ENCODE measurements at places on chromosomes 4 and X.

- no peak for DNase-seq
Measured at GRCh38 chrX:56947699-56948098, 47.6 kb downstream of the SPIN3 start.

DNA sequence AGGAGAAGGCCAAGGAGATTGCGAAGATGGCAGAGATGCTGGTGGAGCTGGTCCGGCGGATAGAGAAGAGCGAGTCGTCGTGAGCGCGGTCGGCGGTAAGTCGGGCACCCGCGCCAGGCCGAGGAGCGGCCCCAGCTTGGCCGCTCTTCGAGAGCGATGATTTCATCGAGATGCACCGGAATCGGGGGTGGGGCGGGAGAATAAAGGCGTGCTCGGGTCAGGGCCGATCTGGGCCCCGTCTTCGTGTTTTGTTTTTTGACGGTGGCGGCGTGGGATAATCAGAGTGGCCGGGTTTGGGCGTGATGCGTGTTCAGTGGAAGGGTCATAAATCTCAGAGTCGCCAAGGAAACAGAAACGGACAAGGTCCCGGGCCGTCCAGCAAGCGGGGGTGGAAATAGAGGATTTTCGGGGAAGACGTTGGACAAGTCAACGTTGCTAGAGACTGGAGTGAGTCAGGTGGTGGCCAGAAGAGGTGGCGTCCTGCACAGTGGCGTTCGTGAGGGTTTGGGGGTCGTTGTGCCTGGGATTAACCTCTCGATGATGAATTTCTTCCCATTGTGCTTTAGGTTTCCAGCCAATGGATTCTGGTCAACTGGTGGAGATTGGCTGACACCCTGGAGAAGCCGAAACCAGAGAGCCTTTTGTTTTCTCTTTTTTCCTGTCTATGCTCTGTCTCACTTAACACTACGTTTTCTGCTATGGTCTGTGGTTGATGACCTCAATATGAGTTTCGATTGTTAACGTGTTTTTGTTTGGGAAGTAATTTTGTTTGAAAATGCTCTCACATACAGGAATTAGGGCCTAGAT lies 882 bp downstream of the MRFAP1 start:
- peak; percentile 91 for DNase-seq

- no peak for DNase-seq
Measured at GRCh38 chrX:46666831-46667230, 92.1 kb downstream of the SLC9A7 start.

- no peak for DNase-seq
Measured at GRCh38 chr4:109589119-109589518, 29.1 kb downstream of the MCUB start.

GRCh38 chr4:78131403-78131802 lies 74.3 kb downstream of the FRAS1 start:
- no peak for DNase-seq

GRCh38 chr4:9952415-9952950 lies 68.8 kb downstream of the SLC2A9 start:
- no peak for DNase-seq

DNA sequence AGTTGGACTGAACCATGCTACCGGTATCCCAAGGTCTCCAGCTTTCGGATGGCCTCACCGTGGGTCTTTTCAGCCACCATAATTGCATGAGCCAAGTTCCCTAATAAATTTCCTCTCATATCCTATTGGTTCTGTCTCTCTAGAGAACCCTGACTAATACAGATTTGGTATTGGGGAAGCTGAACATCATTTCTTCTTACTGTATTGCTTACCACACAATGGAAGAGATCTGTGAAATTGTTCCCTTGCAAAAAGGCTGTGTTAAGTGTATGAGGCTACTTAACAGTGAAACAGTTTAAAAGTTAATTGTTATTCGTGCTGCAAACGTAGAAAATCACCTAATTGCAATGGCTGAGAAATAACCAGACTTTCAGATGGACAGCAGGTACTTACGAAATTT lies 34.0 kb downstream of the PLAC8 start:
- no peak for DNase-seq

DNA sequence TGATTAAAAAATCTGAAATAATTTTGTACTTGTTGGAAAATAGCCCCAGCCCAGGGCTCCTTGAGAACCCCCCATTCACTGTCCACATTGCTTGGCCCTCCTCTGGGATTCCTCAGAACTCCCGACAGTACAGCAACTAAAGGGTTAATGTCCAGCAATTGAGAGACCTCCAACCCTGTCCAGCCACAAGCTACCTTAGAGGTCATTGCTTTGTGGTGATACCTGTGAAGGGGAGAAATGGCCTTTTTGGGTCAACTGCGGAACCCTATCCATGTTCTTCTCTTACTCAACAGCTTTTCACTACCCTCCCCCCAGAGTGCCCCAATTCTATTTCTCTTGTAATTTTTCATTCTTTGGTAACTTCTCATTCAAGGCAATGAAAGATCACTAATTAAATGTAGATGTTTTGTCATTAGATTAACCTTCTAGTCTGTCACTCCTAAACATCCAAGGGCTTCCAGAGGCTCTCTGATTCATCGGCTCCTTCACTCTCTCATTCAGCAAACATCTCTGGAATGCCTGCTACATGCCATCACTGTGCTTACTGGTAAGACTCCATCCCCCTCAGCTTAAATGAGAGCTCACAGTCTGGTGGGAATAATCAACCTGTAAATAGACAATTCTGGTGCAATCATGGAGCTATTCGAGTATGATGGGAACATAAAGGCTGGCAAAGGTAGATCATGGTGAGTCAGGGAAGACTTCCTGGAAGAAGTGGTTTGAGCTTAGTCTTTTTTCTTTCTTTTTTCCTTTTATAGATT lies 241.4 kb upstream of the PGRMC2 start:
- no peak for DNase-seq

GRCh38 chrX:109855501-109855900 lies 122.4 kb upstream of the ACSL4 start:
- DNase-seq, result no peak

GRCh38 chr4:7189475-7190277 lies 2.7 kb upstream of the SORCS2 start:
- DNase-seq, result peak; percentile 22

DNA sequence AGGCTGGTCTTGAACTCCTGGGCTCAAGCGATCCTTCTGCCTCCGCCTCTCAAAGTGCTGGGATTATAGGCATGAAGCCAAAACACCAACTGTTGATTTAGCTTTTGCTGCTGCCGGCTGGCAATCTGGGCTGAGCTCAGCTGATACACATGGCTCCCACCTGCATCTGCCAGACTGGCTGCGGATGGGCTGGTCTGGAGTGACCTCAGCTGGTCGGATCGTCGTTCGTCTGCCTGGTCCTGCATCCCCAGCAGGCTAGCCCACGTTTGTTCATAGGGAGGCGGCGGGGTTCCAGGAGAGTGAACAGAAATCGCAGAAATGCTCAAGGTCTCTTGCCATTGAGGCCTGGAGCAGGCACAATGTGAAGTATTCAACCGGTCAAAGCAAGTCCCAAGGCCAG lies 74.4 kb upstream of the DDX3X start:
- peak; percentile 53 for DNase-seq

- DNase-seq, result no peak
Measured at GRCh38 chrX:77740376-77740905, 45.6 kb downstream of the ATRX start.

DNA sequence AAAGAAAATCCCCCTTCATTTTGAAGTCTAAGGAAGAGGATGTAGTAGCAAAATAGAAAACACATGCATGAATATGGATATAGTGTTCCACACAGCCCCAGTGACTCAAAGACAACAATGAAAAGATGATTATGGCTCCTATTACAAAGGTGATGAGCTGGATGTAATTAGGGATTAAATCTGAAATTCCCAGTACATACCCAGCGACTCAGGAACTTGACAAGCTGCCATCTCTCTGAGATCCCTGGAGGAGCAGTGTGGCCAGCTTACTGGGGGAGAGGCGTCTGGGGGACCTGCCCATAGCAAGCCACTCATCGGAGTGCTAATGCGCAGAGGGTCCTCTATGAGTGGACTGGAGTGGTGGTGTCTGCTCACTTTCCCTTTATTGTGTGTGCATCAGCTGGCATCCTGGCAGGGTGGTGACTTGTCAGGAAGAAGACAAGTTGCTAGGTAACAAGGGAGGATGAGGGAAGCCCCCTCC lies 42.7 kb upstream of the MGST2 start:
- DNase-seq, result no peak

DNA sequence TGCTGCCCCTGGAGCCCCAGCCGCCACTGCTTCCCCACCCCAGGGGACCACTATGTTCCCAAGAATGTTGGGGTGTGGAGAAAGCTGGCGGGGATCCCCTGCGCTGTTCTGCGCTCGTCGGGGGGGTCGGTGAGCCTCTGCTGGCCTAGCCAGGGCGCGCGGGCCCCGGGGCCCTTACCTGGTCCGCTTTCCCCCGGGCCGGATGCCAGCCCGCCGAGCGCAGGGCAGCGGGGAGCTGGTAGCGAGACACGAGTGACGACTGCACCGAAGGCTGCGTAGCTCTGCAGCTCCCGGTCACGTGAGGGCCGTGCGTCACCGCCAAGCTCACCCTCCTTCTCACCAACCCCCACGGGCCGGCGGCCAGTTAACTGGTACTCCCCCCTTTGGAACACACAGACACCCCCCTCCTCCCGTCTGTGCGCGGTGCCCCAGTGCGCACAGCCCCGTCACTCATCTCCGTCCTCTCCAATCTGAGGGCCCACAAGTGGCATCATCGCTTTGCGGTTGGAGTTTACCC lies at the start of gene BEX1:
Gene BEX1, minus strand, starts transcription at position 254 of the 517 bp plus-strand sequence. CDS start 897 bp downstream, outside the sequence.
- DNase-seq, result peak; percentile 78

DNA sequence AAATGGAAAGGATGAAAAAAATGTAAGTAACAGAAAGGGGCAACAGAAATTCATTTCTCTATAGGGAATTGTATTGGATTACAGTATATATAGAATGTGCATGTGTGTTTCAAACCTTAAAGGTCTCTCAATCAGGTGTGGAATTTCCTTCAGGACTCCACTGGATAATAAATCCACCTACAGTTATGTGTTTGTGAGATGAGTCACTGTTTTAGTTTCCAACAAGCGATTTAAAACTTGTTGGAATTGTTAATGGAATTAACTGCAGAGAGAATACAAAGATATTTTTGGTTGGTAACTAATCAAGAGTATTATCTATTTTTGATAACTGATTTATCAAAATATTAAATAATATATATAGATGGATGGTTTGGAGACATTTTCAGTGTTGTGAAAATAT lies 32.8 kb downstream of the CEP44 start:
- no peak for DNase-seq

DNA sequence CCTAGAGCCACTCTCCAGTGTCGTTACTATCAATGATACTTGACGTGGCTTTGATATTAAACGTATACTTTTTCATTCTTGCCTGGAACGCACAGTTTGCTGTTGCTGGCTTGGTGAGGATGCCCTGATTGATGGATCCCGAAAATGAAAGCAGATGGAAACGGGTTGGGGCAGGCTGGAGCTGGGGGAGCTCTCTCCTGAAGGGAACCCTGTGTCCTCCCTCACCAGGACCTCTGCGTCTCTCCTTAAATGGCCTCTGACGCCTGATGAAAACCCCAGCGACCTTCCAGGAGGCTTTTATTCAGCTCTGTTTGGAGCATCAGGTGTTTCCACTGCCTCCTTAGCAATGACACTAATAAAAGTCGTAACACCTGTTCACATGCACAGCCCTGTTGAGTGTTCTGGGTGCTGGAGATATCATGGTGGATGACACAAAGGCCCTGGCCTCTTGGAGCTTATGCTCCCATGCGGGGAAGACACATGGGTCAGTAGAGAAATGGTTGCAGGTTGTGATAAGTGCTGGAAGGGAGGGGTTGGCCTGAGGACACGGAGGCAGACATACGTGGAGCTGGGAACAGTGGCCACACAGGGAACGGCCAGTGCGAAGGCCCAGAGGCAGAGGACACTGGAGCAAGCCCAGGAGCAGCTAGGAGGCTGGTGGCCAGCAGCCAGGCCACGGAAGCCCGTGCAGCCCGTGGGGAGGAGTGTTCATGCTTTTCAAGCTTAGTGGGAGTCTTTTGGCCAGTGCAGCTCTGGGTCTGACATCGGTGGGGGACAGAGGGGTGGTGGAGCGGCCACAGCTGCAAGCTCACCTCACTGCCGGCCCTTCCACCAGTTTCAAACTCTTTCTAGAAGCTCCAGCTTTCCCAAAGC lies 7.5 kb downstream of the MSANTD1 start:
- DNase-seq, result peak; percentile 32

DNA sequence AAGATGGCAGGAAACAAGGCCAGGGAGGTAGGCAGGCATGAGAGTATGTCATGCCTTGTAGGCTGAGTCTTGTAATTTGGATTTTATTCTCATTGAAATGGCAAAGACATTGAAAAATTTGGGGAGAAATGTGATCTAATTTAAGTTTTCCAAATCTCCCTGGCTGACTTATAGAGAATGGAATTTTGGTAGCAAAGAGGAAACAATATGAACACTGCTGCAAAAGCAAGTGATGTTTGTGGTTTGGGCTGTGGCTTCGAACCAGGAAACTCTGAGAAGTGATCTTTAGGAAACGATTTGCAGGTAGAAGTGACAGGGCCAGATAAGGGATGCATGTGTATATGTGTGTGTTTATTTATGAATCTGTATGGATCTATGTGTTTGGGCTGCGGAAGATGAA lies 35.6 kb downstream of the ARSJ start:
- no peak for DNase-seq

DNA sequence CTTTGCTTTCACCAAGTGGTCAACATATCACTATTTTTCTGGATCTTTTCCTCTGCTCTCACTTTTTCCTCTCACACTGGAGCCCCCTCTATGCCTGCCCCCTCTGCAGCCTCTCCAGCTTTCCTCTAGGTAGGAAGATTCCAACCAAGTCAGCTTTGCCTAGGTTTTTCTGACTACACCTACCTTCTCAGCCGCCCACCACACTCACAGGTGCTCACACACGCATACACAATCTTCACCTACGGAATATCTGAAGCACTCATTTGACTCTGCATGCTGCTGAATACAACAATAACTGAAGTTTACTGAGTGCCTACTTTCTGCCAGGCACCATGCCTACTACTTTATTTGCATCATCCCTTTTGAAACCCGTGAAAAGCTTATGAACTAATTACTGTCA lies 328.0 kb downstream of the PPP3CA start:
- DNase-seq, result no peak

DNA sequence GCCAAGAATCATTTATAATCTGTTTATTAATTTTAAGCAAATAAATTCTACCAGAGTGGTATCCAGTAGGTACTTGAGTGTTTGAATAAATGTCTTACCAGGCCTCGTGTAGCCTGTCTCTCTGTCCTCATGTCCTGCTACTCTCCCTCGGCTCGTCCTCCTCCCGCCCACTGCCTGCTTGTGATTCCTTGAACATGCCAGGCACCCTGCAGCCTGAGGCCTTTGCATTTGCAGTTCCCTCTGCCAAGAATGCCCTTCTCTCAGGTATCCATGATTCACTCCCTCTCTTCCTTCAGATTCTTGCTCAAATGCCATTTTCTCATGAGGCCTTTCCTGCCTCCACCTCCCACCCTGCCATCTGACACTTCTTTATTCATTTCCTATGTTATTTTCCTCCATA lies 209.7 kb upstream of the PRPS2 start:
- no peak for DNase-seq

DNA sequence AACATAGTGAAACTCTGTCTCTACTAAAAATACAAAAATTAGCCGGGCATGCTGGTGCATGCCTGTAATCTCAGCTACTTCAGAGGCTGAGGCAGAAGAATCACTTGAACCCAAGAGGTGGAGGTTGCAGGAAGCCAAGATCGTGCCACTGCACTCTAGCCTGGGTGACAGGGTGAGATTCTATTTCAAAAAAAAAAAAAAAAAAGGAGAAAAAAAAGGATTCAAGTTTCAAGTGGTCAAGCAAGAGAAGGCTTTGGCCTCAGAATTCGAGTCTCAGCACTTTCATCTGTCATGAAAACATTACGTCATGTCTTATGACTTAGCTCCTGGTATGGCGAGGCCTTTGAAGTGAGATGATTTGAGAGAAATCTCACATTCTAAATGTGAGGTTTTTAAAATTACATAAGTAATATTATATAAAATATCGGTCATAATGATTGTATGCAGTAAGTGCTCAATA lies 21.2 kb upstream of the DHRSX start:
- DNase-seq, result no peak
